Omental fat pad (tissue), 4 donors: ENCODE measurements at places on chromosomes 2 and 18. TPM values are rescaled to one million over a fixed set of nuclear protein-coding genes. Genes with fewer than 3 reads are reported as not detected.

LYPD6B gene
- total RNA-seq: 0.65 TPM

DNA sequence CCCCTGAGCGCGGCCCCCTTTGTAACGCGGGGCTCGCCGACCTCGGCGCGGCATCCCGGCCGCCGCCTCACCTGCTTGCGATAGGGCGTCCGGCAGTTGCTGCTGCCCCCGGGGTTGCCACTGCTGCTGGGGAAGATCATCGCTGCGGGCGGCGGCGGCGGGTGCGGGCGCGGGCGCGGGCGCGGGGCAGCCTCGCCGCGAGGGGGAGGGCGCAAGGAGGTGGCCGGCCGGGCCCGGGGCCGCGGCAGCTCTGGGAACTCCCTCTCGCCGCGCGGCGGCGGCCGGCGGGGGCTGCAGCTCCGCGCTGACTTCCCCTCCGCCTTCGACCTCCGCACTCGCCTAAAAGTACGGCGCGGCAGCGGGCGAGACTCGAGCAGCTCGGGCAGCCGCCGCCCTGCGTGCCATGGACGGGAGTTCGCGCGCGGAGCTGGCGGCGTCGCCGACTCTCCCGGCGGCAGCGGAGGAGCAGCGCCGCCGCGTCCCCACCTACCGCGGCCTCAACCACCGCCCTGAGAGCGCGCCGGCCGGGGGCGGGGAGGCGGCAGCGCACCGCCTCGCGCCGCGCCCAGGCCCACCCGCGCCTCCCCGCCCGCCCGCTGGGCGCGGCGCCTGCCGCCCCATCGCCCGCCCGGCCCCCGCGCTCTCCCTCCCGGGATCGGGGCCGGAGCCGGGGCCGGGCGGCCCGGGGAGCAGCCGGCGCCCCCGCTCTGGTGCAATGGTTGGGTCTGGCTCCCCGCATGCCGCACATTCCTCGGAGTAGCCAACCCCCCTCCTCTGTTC, 86.0 kb downstream of the RBMS1 start:
- no peak for DNase-seq

- no peak for DNase-seq
These were observed 56.0 kb upstream of the RAB6C start for GRCh38 chr2:129923265-129924091.

CIB4 gene
- not detected for total RNA-seq

DNA sequence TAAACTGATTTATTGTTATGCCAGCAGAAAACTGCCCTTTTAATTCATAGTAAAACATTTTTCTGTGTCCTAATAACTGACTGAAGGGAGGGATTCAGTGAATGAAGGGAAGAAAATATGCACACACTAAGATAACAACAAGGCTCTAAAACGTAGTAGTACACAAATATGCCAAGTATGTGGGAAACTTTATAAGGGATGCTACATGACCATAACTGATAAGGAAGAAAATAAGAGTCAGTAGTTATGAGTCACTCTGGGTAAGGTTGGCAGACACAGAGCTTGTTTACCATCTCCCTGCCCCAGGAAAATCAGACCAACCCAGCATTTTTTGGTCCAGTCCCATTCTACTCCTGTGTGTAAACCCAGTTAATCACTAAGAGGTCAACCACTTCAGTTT, 124.2 kb downstream of the RPRM start:
- no peak for DNase-seq

DNA sequence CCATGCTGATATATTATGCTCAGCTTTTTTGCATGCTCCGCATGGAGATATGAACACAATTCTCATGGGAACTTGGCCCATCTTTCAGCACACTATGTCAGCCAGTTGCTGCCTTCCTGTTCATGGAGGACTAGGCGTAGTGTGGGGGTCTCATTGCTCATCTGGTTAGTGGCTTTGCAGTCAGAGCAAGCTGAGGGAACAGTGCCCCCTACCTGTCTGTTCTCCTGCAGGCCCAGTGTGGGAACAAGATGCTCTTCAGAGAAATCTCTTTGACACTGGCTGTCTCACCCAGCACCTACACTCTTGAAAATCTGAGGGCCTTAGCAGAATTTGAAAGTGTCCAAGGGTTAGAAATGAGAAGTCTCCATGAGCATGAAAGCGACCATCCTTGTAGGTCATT, 47.1 kb downstream of the SPTBN1 start:
- no peak for DNase-seq

BOD1L2 gene
- total RNA-seq: not detected

GRCh38 chr2:105842555-105842954, 97.8 kb downstream of the NCK2 start:
- no peak for DNase-seq

GRCh38 chr2:215454519-215455246, 18.8 kb upstream of the FN1 start:
- no peak for DNase-seq

RNF144A gene
- 18.8 TPM for total RNA-seq

ABCB11 gene
- total RNA-seq: 0.24 TPM

GRCh38 chr2:160970052-160970965, 189.9 kb upstream of the TANK start:
- DNase-seq: no peak

HTR2B gene
- total RNA-seq: 0.37 TPM

- no peak for DNase-seq
These were observed 96.9 kb upstream of the ZNF236 start for GRCh38 chr18:76725445-76725844.

CPS1 gene
- 2.3 TPM for total RNA-seq

- DNase-seq: no peak
These were observed 2.7 kb downstream of the ABHD1 start for GRCh38 chr2:27126252-27126710.

- no peak for DNase-seq
These were observed 802.9 kb downstream of the CPS1 start for GRCh38 chr2:211359347-211359746.

- DNase-seq: no peak
These were observed at the start of gene MYO1B for GRCh38 chr2:191245046-191245868. TSS of gene MYO1B (plus strand) at chr2:191245404. CDS start at chr2:191276896, 31,492 bp downstream.

MREG gene
- 3.1 TPM for total RNA-seq

GRCh38 chr18:22868831-22869230, 64.3 kb upstream of the RBBP8 start:
- DNase-seq: no peak

LIPG gene
- 1.3 TPM for total RNA-seq

NAT8 gene
- not detected for total RNA-seq

- no peak for DNase-seq
These were observed 6.9 kb upstream of the CXCR4 start for GRCh38 chr2:136124805-136125204.

GRCh38 chr2:46481198-46482193, 2.1 kb downstream of the TMEM247 start:
- DNase-seq: no peak

DNA sequence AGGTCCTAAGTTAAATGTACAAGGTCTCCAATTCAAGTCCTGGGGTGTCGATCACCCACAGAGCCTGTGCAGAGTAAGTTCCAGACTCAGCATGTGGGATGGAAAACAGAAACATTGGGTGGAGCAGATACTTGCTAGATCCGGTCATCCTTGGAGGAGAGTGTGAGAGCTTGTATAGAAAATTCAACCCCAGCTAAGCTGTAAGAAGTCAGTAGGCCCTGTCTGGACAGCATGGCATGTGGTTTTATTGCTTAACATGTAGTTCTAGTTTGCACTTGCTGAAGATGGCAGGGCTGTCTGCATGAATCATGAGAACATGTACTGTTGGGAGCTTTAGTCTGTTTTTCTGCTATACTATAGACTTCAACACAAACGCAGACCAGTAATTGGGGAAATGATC, 189.6 kb upstream of the RMP24 start:
- no peak for DNase-seq

DNA sequence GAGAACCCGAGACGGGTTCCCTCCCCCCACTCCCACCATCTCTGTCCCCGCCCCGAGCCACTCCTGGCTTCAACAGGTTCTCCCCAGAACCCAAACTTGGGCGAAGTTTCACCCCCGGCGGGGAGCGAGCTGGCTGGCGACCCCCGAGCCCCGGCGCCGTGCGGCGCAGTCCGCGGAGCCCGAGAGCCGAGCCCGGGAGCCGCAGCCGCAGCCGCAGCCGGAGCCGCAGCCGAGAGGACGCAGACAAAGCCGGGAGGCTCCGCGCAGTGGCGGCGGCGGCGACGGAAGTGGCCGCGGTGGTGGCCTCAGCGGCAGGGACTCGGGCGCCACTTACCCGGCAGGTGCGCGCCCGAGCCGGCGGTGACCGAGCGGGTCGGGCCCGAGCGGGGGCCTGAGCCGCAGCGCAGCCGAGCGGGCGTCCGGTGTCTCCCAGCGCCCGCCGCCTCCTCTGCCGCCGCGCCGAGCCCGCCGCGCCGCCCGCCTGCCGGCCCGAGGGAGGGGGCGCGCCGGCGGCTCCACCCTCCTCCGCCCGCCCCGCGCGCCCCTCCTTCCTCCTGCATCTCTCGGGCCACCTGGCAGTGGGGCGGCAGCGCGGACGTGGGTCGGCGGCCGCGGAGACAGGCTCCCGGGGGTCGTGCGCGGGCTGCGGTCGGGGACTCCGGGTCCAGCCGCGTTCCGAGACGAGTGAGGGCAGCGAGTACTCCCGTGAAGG, at the start of gene ECEL1:
ECEL1 (minus strand) TSS at position 450 of the 712 bp plus-strand sequence. CDS start 1,181 bp downstream, outside the sequence.
- DNase-seq: no peak

DNA sequence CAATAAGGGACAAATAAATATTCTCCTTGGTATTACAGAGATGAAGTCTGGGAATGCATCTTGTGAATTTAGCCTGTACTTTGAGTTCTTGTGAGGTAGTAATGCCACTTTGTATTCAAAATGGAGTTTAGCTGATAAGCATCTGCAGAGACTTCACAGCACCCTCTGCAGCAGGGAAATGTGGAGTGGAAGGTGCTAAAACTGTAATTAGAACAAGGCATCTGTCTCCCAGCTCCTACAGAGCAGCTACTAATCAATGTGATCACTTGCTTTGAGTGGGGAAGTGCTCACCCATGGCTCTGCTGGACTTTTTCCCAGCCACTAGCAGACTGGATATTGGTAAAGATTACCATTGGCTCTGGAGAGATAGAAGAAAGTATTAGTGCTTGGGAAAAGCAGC, 56.2 kb upstream of the TMEFF2 start:
- no peak for DNase-seq

DNA sequence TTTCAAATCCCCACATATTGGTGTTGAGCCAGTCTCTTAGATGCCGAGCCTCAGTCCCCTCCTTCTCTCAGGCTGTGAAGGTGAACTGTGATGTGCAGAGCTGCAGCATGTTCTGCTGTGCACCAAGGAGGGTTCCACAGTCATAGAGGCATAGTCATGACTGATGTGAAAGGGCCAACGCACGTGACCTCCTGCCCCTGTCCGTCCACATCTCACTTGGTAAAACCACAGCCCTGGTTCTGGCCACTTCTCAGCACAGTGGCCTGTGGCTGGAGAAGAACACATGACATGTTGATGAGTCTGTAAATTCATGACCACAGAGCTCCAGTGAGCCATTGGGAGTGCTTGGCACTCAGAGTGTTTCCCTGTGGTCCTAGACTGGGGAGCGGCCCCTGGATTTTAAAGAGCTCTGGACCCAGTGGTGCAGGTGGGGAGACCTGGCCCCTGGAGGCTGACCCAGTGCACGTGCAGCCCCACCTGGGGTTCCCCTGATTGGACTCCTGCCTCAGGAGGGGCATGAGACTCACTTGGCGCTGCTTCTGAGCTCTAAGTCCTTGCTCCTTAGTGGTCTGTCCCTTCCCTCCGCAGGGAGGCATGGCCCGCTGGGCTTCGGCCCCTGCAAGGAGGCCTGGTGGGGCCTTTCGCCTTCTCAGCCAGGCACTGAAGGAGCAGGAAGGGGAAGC, 25.3 kb downstream of the INPP4A start:
- no peak for DNase-seq

DNA sequence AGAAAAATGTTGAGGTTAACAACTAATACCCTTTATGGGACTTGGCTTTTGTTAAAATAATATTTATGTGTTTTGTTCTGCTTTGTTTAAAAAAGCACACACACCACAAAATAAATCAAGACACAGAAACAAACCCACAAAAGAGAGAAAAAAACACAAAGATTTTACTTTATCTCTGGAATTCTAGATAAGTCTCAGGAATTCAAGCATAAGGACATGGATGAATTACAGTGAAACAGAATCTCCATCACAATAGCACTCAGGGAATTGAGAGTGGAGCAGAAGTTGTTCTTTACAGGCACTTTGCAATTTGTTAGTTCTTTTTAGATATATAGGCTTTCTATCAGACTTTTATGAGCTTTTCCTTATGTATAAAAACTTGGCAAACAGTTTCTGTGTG, 360.9 kb upstream of the ZC3H15 start:
- DNase-seq: no peak

DNA sequence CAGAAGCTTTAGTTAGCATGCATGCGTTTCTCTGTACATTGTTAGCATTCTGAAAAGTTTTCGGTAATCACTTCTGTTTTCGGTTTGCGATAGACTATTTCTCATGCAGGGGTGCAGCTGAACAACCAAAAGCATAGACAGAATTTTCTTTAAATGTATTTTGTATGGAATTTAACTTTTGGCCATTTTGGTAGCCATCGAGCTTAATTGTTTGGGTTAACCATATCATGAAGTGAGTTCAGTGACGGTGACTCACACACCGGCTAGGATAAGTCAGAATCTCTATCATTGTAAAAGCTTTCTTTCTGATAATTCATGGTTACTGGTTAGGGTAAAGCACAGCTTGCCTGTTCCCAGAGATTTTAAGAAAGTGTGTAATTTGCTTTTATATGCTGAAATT, 107.2 kb downstream of the CD226 start:
- DNase-seq: no peak

- DNase-seq: no peak
These were observed 127.4 kb downstream of the CHST9 start for GRCh38 chr18:27057519-27058234.

MEIS1 gene
- 67.3 TPM for total RNA-seq

ZNF516 gene
- total RNA-seq: 11.2 TPM

GRCh38 chr2:12923907-12924610, 207.3 kb downstream of the TRIB2 start:
- no peak for DNase-seq

TLX2 gene
- total RNA-seq: not detected

SLC40A1 gene
- total RNA-seq: 34.8 TPM

DUSP28 gene
- 5.5 TPM for total RNA-seq

BMP10 gene
- total RNA-seq: not detected

- no peak for DNase-seq
These were observed 347.7 kb downstream of the KIAA1328 start for GRCh38 chr18:37176621-37176934.

LRRC30 gene
- not detected for total RNA-seq

GRCh38 chr2:107068069-107068916, 182.3 kb upstream of the ST6GAL2 start:
- DNase-seq: no peak

SKOR2 gene
- not detected for total RNA-seq

- no peak for DNase-seq
These were observed 103.6 kb upstream of the SOX11 start for GRCh38 chr2:5588601-5589000.

GRCh38 chr2:128781166-128781565, 462.5 kb upstream of the HS6ST1 start:
- DNase-seq: no peak

ANKRD53 gene
- 6.3 TPM for total RNA-seq
